ENCODE measurements at places on chromosomes 2 and 18.

DNA sequence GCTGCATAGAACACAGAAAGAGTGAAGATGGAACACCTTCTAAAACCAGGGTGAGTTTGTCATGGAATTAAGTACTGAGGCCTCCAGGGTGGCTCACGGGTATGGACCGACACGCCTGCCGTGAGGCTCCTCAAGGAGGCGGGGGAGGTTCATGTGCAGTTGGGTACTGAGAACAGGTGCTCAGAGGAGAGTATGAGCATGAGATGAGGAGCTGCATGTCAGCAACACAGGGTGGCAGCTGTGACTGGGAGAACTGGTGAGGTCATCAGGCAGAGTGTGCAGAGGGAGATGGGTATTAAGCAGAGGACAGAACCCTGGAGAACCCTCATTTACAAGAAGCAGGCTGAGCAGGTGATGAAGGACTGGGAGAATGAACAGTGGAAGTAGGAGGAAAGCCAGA is 63.2 kb upstream of the KLHL29 start:
- DNase-seq: no peak

DNA sequence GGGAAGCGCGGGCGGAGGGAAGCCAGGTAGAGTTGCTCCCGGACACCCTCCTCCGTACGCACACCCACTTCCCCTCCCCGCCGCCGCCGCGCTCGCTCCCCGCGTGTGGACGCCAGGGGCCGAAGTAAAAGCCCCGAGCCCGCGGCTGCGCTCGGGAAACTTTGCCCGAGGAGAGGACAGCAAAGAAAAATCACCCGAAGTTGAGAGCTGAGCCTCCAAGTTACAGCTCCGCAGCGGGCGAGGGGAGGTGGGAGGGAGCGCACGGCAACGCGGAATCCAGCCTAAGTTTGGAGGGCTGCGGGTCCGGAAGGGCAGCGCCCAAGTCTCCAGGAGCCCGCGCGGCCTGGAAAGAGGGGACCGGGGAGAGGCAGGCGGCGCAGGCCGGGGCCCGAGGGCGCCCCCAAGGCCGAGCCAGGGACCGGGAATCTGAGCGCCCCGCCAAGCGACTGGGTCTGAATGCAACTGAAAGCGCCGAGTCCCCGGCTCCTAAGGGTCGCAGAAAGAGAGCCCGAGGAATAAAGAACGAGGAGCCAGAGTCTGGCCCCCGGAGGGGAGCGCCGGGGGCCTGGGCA is 706 bp upstream of the BCL11A start:
- no peak for DNase-seq

GRCh38 chr18:37219257-37219656 is 346.3 kb downstream of the CELF4 start:
- DNase-seq: no peak

DNA sequence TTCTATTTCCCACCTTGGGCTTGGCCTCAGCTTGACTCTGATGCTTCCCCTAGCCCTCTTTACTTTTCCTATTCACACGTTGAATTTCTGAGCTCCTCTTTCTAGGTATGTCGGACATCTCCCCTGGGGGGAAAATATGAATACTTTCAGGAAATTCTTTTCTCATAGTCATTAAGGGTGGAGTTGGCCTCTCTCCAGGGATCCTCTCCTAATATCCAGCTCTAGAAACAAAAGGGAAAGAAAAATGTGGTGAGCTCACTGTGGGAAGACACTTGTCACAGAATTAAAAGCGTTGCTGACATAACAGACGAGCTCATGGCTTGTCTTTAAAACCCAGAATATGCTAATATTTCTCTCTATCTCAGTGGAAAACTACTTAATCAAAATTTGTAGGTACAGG is 132.7 kb upstream of the MEX3C start:
- no peak for DNase-seq

- DNase-seq: no peak
Observed at GRCh38 chr2:211503856-211504255, 947.5 kb downstream of the CPS1 start.

DNA sequence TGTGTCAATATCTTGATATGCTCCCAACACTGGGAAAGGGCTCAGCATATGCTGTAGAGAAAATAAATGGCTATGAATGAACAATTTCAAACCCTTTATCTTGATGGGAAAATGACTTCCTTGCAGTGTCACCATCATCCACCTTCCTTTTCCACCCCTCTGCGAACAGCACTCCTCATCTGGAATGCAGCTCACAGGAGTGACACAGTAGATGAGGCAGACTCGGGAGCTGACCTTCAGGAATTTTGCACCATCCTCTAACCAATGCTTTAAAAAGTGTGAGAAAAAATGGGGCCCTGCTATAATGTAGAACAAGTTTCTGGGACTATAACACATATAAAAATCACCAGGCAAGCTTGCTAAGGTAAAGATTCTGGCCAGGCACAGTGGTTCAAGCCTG is 41.3 kb upstream of the YPEL5 start:
- DNase-seq: no peak

GRCh38 chr2:7094231-7094741 is 177.1 kb downstream of the RNF144A start:
- no peak for DNase-seq

- no peak for DNase-seq
Observed at GRCh38 chr2:25473758-25474340, 132.1 kb upstream of the DNMT3A start.

GRCh38 chr2:5410991-5411700 is 281.0 kb upstream of the SOX11 start:
- DNase-seq: no peak

DNA sequence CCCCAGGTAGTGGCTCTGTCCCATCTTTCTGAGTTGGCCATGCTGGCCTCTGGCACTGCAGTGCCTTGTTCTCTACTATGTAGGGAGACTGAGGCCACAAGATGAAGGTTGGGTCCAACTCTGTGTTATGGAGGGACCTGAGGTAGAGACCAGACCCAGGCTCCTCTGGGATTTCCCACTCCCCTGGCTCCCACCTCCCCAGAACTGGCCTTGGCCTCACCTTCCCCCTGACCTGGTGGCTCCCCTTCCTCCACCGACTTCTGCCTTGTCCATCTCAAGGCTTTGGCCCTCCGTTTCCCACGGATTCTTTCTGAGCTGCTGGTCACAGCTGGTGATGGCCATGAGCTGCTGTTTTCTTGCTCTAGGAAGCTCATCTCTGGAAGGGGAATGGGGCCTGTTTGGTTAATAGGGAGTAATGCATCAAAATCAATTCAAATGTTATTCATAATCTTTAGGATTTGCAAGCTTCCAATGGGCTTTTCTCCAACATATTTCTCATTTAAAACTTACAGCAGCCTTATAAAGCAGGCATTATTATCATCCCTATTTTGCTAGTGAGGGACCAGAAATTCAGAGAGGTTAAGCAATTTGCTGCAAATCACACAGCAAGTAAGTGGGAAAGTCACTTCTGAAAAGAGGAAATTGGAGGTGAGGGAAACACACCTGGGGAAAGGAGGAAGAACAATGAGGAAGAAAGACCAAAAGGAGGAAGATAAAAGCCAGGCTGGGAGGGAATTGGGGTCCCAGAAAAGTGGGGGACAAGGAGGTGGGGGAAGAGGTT is 887 bp downstream of the PRKAG3 start:
- no peak for DNase-seq

DNA sequence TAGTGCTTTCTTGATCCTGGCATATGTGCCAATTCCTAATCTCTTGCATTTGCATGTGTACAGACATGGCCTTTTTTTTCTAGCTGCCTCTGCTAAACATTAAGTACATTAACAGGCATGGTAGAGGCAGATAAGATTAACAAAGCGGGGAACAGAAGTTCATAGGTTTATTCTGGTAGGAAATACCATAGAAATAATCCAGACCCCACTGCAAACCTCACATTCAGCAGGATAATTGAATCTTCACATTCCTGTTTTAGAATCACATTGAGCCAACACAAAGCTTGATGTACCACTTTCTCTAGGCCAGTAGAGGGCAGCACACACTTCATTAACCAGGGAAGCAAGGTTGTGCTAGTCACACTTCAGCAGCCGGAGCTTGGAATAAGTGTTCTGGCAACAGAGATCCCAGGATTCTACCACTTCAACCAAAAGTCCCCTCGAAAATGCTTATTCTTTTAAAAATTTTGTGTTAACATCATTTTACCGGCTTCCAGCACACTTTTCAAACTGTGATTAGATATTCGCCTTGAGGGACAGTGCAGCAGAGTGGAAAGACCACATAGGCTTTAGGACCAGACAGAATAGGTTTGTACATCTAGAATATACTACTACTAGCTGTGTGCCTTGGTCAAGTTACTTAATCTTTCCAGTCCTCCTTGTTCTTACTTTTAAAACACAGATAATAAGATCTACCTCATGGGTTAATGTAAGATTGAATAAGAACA is 420.2 kb upstream of the CHST9 start:
- DNase-seq: no peak

DNA sequence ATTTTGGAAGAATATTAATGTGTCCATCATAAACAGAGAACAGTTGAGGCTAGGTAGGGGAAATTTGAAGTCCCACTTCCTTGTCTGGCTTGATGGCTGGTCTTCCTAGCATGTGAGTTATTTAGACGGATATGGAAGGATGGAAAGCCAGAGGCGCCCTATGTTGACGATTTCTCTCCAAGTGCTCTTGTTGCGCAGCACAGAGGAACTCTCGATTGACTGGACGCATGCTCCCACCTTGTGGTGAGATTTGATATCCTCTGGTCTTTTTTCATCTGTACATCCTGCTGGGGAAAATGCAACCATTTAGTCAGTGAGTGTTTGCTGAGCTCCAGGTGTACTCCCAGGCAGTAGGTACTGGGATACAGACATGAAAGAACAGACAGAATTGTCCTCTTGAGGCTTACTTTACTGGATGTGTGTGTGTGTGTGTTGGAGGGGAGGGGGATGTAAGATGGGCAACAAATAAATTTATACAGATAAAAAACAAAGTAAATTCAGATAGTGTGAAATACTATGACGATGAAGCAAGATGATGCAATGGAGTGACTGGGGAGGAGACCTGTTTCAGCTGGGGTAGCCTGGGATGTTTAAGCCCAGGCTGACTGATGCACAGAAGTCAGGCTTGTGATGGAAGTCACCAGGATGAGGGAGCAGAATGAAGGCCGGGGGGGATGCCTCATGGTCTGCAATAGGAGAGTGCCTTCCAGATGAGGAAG is 137.2 kb downstream of the TRIM43 start:
- no peak for DNase-seq

- DNase-seq: no peak
Observed at GRCh38 chr18:27865431-27865830, 311.5 kb downstream of the CDH2 start.

DNA sequence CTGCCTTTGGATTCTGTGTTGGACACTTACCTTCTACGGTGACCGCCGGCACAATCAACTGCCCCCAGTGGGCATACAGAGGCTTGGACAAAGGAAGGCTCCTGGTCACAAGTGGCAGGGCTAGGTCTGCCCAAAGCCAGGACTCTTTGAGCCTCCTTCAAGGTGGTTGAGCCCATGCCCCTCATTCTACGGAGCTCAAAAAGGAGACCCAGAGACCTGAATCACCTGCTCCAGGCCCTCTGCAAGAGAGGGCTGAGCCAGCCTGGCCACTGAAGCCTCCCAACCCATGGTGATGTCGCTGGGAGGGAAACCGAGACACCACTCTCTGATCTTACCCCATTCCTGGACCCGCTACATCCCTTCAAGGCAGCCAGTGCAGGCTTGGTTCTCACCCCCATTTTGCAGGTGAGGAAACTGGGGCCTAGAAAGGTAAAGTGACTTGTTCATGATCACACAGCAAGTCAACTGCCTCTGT is 87.9 kb downstream of the INHBB start:
- no peak for DNase-seq

DNA sequence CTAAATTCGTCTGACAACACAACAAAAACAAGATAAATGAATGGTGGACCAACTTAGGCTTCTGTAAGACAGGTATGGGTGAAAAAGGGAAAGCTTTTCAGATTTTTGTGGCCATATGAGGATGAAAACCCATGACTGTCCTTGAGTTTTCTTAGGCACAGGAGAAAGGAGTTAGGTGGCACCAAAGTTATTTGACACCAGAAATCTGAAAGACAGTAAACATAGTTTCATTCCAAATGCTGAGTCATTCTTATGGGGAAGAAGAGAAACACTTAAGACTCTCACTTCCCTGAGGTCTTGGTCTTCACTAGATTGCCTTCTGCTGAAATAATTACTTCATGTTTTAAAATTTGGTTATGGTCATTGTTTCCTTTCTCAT is 5.2 kb upstream of the GPD2 start:
- no peak for DNase-seq

GRCh38 chr2:207847098-207847806 is 77.5 kb upstream of the FZD5 start:
- DNase-seq: no peak

- DNase-seq: no peak
Observed at GRCh38 chr18:44410740-44411139, 269.9 kb upstream of the SETBP1 start.

DNA sequence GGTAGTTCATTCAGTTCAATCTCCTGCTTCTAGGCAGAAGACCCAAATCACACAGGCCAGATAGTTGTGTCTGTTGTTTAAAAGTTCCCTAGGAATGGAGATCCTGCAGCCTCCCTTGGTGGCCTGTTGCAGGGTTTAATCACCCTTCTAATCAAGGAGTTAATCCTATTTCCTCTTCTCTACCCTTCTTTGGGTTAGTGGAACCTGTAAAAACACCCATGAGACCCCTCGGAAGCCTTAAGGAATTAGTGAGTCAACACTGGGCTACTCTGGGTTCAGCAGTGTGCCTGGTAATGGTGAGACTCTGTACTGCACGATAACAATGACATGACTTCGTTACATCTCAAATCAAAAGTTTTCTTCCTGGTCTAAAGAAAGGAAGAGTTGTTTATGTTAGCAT is 217.6 kb upstream of the NRP2 start:
- DNase-seq: no peak

GRCh38 chr2:224904381-224904780 is 137.9 kb downstream of the DOCK10 start:
- no peak for DNase-seq

DNA sequence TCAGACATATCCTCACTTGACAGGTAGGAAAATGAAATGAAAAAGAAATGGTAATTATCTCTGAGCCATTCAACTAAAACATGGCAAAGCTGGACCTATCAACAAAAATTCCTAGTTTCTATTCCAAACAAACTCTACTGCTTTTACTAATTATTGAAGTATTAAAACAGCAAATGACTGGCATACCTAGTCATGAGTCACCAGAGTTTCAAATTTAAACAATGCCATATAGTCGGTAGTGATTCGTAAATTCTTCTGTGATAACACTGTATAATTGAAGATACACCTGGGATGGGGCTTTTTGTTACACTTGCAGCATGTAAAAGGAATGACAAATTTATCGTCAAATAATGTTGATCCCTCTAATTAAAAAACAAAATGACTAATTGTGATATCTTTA is 153.1 kb upstream of the THUMPD2 start:
- DNase-seq: no peak

- no peak for DNase-seq
Observed at GRCh38 chr2:173834141-173834540, 131.0 kb downstream of the SP3 start.

- DNase-seq: no peak
Observed at GRCh38 chr2:121501031-121501430, 29.6 kb upstream of the RNU4ATAC start.

GRCh38 chr2:200350850-200351285 is 44.4 kb downstream of the SPATS2L start:
- DNase-seq: no peak

- DNase-seq: no peak
Observed at GRCh38 chr2:157231476-157231875, 26.0 kb upstream of the GALNT5 start.

- no peak for DNase-seq
Observed at GRCh38 chr18:36189486-36189885, 2.2 kb downstream of the MOCOS start.
